ENCODE measurements at places on chromosomes 11 and 22. TPM values are rescaled to one million over a fixed set of nuclear protein-coding genes. Genes with fewer than 3 reads are reported as not detected.

DNA sequence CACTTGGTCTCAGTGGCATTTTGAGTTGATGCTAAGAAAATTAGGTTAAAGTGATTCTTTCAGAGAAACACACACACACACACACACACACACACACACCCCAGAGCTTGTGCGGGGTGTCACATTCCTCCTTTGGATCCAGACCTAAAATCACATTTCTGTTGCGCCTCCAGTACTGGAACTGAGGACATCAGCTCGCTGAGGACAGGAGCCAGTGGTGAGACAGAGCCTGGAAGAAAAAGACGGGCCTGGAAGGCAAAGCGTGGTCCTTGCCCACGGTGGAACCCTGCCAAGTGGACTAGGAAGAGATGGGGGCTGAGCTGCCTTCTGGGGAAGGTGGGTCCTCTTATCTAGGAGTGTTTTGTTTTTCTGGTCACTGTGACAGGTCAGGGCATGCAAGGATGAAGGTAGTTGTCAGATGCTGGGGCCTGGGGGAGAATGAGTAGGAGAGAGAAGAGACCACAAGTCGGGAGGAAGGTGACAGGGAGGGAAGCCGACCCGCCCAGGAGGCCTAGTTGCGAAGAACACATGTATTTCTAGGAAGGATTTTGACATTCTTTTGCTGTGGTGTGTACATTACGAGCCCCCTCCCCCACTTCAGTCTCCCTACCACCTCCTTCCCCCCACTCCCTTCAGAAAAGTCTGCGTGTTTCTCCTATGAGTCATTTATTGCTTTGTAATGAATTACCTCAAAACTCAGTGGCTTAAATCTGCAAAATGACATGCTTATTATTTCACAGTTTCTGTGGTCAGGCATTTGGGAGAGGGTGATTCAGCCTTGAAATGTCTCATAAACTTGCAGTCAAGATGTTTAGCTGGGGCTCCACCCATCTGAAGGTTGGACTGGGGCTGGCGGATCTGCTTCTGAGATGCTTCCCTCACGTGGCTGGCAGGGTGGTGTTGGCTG lies 4.8 kb upstream of the ELFN2 start:
- DNase-seq = peak; percentile 98

The ROM1 gene
- total RNA-seq = 2.8 TPM

GRCh38 chr11:94922321-94923003 lies 50.9 kb downstream of the CWC15 start:
- DNase-seq = no peak

- DNase-seq = peak; percentile 88
Measured at GRCh38 chr11:61695917-61696316, 15.7 kb downstream of the DAGLA start.

The OR51E1 gene
- not detected for total RNA-seq

DNA sequence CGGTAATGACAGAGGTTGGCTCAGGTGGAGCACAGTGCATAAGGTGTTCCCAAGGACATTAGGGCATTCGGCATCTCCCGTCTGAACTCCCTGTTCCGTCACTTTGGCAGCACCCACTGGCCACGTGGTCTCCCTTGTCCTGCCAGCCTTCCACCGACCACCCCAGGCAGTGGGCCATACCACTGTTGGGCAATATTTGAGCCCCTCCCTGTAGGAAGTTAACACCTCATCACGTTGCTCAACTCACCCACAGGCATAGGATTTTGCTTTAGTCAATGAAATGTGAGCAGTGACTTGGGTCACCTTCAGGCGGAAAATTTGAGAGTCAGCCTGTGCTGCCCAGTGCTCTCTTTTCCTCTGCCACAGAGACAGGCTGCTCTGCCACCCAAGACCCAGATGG lies 44.0 kb downstream of the SERPINH1 start:
- DNase-seq = peak; percentile 28

The DPP3 gene
- total RNA-seq = 70.0 TPM

The CNIH2 gene
- not detected for total RNA-seq

- DNase-seq = no peak
Measured at GRCh38 chr22:28034760-28035401, 115.8 kb upstream of the PITPNB start.

DNA sequence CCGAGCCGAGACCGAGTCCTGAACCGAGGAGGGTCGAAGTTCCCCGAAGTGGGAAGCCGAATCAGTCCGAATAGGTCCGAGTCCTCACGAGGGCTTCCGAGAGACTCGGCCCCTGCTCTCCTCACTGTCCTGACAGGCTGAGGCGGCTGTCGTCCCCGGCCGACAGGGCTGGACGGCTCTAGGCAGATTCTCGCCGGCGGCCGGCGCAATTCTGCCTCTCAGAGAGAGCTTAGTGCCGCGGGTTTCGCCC lies 191 bp upstream of the DEAF1 start:
- DNase-seq = no peak

DNA sequence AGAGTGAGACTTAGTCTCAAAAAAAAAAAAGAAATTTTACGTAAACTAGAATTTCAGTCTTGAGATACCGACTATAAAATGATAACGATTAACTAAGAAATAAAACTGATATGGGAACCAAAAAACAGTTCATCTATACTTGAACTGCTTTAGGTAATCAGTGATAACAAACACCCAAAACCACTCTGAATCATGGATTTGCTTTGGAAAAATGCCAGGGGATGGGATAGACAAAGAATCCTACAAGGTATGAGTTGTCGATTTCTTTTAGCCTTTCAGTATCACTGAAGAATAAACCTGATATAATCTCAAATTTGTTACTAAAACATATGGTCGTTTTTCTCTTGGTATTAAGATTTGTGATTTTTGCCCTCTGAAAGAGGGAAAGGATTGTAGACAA lies 13.7 kb downstream of the CSTF3 start:
- DNase-seq = peak; percentile 74

The MMP20 gene
- not detected for total RNA-seq

DNA sequence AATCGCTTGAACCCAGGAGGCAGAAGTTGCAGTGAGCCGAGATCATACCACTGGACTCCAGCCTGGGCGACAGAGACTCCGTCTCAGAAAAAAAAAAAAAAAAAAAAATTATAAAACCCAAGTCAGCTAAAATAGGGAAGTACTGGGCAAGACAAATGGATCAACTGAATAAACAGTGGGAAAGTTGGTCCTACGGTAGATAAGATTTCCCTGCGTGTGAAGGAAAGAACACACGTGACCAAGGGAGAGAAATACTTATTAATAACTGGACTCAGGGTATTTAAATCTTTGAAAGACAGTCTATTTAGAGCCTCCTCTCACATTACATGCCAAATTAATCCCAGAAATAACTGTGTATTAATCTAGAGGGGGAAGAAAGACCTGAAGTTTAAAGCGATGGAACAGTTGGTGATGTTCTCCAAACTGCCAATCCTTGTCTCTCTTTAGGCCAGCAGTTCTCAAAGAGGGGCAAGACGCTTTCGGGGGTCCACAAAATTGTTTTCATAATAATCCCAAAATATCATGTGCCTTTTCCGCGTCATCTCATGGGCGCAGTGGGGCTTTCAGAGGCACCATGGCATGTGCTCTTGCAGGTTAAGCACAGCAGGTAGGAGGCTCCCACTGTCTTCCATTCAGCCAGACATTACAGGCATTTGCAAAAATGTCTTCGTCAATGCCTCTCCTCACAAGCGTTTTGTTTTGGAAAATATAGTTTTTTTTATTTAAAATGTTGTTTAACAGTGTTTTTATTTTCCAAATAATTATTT lies 6.6 kb downstream of the RTL6 start:
- no peak for DNase-seq

- DNase-seq = no peak
Measured at GRCh38 chr11:62770778-62771143, 435 bp upstream of the TAF6L start.

The PAX6 gene
- total RNA-seq = not detected

DNA sequence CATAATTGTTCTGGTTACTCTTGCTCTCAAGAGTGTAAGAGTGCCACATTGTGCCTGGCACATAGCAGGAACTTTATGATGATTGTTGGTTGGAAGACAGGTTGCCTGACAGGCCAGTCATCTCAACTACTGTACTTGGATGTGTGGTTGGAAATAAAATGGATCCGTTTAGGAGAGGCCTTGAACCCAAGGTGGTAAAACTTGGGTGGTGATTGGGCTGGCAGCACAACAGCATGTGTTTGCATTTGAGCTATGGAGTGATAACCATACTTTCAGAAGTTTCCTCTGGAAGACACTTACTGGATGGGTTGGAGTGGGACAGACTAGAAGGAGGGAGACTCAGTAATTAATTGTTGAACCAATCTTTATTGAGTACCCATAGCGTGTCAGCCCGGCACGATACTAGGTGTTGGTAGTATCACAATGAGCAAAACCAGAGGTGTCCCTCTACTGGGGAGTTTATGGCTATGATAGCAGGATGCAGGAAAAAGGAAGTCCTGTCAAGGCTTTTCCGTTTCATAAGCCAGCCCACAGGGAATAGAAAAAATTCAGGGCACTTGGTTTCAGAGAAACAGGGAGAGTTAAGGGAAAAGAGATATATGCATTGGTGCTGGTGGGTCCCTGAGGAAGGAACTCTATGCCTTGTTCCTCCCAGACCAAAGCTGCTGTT lies 3.1 kb upstream of the TMEM109 start:
- no peak for DNase-seq

The MAJIN gene
- not detected for total RNA-seq

DNA sequence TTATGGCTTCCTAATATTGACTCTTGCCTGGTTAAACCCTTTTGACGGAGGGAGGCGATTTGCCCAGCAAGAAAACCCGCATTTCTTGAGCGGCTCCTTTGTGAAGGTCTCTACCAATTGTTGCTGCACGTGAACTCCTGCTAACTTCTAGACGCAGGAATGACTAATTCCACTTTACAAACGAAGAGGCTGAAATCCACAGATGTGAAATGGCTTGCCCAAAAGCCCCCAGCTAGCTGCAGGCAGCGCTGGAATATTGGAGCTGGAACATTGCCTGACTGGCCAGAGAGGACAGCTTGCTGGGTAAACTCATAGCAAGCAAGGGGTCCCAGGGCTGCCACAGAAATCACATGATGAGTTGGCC lies 542 bp downstream of the GCAT start:
- peak; percentile 33 for DNase-seq

DNA sequence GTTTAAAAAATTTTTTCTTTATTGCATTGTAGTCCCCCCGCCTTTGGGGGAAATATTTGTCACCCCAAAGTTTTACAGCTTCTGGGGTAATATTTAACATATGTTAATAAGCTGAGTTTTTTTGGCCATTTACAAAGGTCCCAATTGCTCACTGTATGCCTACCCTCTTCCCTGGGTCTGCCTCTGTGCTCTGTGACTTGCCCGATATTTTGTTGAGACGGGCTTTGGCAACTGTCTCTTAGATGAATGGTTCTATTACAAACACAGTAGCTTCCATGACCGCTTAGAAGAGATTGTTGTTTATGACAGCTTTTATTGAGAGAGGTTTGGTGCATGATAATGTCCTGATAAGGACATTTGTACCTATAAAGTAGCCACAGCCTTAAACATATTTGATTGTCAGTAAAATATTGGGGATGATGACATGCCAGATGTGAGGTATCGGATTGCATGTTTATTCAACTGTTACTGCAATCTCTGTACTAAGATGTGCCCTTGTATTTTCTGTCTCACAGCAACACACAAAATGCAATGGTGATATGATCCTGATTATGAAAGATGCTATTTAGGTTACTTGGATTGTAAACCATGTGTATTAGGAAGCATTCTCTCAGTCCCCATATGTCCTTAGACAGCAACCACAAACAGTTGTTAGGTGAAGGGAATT lies 103.1 kb downstream of the TEAD1 start:
- DNase-seq = no peak

The ABCG4 gene
- under 0.01 TPM for total RNA-seq

DNA sequence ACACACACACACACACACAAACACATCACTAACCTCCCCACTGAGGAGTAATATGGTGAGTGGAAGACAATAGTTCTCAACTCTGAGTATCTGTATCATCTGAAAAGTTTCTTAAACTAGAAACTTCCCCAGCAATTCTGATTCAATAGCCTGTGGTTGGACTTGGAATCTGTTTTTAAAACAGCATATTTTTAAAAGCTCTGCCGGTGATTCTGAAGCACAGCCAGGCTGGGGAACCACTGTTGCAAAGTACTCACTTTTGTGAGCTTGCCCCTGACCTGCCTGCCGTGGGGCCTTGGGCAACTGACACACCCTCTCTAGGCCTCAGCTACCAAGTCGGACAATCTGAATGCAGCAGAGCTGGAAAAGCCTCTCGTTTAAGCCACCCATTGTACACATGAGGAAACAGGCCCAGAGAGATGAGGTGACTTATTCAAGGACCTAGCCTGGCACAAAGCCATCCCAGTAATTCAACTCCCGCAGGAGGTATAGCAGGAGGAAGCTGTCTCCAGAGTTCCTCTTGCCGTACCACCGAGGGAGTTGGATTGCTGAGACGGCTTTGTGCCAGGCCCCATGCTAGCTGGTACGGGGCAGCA lies 8.9 kb downstream of the SLC15A3 start:
- peak; percentile 92 for DNase-seq

The GRIA4 gene
- total RNA-seq = not detected

- DNase-seq = no peak
Measured at GRCh38 chr11:34745195-34745594, 124.3 kb downstream of the EHF start.

DNA sequence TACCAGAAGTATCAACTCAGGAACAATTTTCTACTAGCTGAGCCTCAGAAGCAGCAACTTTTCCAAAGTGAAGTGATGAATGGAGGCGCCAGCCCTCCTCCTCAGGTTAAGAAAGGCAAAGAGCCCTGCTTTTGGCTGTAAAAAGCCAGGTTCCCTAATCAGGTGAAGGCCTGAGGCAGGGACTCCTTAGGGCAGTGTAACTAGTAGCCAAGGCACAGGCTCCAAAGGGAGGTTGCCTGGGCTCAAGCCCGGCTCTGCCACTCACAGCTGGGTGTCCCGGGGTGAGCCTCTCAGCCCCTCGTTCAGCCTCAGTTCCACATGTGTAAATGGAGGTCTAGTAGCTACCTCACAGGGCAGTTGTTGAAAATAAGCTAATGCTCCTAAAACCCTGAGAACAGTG lies 19.5 kb downstream of the TSKU start:
- no peak for DNase-seq

The INS gene
- not detected for total RNA-seq

DNA sequence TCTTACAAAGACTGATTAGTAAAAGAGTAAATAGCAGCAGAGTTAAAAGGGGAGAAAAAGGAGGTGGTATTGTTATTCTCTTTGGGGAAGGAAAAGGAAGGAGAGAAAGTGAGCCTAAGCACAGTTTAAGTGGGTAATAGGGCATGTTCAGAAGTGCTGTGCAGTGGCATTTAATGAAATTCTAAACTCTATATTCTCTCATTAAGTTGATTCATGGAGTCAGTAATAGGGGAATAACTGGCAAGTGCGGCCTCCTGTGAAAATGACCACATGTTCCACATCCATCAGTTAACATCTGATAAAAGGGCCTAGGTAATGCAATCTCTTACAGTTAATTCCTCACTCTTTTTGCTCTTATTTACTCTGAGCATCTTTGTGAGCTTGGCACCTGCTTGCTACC lies 516.7 kb downstream of the JRKL start:
- no peak for DNase-seq

The APOA4 gene
- total RNA-seq = not detected

The BRSK2 gene
- total RNA-seq = not detected

- DNase-seq = no peak
Measured at GRCh38 chr11:125141686-125142535, 22.6 kb upstream of the PKNOX2 start.

- DNase-seq = no peak
Measured at GRCh38 chr11:117620086-117620485, 176.9 kb downstream of the DSCAML1 start.

- no peak for DNase-seq
Measured at GRCh38 chr11:41145420-41145819, 314.0 kb downstream of the LRRC4C start.

GRCh38 chr11:37946155-37946766 lies 1348.2 kb upstream of the RAG2 start:
- peak; percentile 47 for DNase-seq

GRCh38 chr11:42812361-42812760 lies 499.4 kb upstream of the API5 start:
- DNase-seq = no peak
